Gastroesophageal sphincter (tissue), 4 donors: ENCODE measurements at places on chromosomes 4 and X. TPM values are rescaled to one million over a fixed set of nuclear protein-coding genes. Genes with fewer than 3 reads are reported as not detected.

DNA sequence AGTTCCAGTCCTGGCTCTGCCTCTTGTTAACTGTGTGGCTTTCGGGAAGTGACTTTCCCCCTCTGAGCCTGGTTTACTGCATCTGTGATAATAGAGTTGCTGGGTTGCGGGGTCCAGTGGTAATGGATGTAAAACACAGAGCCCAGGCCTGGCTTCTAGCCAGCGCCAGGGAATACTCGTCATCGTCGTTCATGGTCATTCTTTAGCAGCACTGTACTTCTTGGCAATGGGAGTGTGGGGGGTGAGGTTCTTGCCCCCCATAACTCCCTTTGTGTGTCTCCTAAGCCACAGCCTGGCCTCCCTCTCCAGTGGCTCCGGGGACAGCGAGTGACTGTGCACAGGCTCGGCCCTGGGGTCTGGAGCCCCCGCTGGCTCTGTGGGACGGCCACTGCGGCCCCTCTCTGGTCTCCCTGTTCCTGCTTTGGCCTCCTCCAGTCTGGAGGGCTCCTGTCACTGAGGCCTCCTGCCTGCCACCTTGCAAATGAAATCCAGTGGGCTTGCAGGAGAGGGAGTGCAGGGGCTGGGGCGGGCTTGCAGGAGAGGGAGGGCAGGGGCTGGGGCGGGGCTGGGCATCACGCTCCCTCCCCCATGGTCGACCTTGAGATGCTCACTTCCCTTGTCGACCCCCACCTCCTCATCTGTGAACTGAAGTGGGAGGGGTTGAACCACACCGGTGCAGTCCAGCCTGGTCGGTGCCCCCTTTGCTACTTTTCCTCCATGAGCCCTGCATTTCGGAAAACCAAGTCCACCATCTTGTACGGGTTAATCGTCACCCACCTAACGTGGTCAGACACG, 13.2 kb downstream of the PSAPL1 start:
- ATAC-seq = no peak

- no peak for ATAC-seq
Measured at GRCh38 chr4:12884846-12885796, 599.0 kb downstream of the RAB28 start.

GRCh38 chr4:68076194-68076593, 53.5 kb downstream of the TMPRSS11F start:
- ATAC-seq = no peak

DNA sequence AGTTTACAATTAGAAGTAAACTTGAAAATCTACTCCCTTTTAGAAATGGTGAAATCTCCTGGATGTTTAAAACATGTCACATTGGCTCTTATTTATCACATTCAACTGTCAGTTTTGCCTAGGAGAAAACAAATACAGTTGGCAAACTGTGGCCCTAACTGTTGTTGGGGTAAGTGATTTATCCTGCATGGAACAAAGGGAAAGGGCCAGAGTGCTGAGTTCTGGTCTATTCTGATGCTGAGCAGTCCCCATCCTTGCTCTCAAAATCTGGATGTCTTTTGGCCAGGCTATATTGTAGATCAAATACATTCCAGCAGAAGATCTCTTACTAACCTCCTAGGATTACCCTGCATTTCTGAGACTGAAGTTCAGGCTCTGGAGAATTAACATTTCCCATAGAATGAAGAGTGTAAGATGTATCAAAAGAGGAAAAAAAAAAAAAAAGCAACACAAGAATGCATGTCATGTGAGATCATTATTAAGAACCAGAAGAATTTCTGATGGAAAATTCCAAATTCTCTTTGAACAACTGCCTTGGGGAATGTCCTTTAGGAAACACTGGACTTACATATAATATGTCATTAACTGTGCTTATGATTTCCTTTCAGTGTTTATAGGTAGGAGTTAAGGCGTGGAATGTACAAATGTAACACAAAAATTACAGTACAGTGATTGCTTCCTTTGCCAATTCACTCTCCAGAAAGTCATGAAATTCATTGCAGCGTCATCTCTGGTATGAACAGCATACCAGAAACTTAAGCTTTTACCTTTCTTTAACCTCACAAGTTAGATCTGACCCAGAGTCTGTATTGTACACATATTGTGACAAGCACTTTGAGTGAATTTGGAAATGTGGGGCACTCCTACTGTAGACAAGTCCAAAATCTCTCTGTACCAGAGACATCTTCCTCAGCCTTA, 1012.5 kb upstream of the LCORL start:
- ATAC-seq = no peak

GRCh38 chrX:6679988-6680387, 145.1 kb upstream of the VCX3A start:
- no peak for ATAC-seq

DNA sequence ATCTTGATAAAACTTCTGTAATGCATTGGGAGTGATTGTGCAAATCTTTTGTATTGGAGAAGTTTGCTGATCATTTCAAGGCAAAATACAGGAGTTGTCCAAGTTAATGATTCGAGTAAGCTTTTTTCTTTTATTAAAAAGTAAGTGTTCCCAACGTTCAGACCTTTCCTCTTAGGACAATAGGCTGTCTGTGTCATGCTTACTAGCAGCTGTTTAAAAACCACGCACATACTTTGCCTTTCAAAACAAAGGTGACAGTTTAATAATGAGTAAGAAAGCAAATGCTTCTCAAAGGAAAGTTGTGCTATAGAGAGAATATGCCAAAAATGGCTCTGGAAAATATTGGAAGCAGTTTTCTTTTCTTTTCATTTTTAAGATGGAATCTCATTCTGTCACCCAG, 11.2 kb downstream of the TRAPPC11 start:
- ATAC-seq = no peak

DNA sequence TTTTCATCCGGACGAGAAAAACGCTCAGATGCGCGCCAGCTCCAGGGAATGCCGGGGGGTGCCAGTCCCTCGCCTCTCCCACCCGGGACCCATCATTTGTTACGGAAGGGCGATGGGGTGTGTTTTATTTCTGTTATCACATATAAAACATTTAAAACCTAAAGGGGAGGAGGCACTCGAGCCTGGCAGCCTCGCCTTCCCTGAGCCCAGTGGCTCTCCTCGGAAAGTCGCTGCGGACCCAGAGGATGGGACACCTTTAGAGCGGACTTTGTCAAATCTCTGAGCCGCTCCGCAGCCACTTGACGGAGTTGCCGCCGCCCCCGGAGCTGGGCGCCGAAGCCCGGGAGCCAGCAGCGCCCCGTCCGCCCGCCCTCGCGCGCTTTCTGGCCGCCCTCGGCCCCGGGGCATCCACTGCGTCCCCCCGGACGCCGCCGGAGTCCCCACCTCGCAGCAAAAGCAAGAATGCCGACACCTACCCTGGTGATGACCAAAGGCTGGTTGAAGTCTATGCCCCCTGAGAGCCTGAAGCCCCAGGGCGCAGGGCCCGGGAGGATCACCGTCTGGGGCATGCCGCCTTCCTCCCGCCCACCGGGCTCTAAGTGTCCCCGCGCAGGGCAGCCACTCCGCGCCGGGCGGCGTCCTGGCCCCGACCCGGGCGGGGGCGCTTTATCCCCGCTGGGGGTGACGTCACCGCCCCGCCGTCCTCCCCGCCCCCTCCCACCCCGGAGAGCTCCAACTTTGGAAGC, at the start of gene PDLIM3:
TSS of gene PDLIM3 (minus strand) at position 642 of the 746 bp plus-strand sequence. CDS start at position 569, 73 bp downstream.
- ATAC-seq = peak; percentile 84

DNA sequence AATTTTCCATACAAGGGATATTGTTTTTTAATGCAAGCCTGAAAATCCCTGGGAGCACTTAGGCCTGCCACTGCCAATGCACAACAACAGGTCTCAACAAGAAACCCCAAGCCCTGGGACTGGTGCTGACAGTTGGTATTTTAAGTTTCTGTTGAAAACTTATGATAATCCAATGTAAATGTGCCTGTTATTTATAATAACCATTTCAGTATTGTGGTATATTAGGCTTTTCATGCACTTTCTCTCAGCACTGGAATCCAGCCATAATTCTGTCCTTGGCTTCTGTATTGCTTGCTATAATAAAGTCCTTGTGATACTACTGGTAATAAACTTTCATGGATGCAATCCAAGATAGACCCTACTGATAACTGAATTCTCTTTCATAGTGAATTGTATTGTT, 218.9 kb downstream of the PCDH7 start:
- no peak for ATAC-seq

DNA sequence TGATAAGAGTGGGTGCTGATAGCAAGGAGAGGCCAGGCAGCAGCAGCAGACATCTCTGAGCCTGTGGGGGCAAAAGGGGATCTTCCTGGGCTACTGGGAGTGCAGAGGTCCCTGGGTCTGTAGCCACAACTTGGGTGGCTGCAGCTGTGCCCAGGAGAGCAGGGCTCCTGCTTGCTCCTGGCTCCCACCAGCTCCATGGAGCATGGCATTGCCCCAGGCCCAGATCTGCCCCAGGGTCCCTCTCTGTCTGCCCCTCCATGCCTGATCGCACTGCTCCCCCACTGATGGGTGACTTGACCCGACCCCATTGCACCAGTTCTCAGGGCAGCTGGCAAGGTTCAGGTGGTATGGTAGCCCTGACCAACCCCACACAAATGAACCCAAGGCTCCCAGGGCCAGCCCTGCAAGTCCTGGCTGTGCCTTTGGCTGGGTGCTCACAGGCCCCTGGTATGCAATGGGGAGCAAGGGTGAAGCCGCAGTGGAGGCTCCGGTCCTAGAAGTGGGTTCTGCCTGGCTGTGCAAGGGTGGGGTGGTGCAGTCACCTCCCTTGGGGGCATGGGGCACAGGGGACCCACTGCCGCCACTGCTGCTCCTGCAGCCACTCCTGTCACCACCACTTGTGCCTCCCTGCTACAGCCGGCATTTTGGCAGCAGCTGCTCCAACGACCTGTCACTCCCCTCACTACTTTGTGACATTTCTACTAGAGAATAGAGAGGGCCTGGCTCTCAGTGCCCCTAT, 184.9 kb downstream of the NPFFR2 start:
- ATAC-seq = no peak

DNA sequence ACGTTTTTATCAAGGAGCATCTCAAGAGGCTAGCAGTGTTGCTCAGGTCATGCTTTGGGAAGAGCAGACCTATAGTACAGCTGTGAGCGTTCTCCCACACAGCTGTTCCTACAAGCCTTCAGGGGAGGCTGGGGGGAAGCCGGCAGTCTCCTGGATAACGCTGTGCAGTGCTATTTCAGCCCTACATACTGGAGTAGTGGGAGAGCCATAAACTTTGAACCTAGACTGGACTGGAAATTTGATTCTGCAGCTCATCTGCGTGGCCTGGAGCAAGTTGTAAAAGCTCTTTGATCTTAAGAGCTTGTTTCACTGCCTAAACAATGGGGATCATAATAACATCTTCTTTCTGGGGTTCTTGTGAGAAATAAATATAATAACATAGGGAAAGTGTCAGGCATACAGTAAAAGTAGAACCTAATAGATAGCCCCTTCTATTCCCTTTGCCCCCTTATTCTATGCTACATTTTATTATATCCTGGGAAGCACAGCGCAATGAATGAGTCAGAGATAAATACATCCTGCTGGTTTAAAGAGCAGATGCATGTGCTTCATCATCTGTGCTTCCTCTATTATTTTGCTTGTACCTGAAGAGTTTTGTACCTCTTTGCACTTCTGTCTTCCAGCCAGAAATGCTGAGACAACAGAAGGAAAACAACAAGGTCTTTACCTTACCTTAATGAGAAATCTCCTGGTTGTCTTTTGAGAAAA, 14.7 kb upstream of the AMBN start:
- no peak for ATAC-seq

GRCh38 chr4:153071958-153072598, 132.2 kb upstream of the TRIM2 start:
- no peak for ATAC-seq

- ATAC-seq = no peak
Measured at GRCh38 chr4:2789351-2789750, 3.5 kb upstream of the SH3BP2 start.

DNA sequence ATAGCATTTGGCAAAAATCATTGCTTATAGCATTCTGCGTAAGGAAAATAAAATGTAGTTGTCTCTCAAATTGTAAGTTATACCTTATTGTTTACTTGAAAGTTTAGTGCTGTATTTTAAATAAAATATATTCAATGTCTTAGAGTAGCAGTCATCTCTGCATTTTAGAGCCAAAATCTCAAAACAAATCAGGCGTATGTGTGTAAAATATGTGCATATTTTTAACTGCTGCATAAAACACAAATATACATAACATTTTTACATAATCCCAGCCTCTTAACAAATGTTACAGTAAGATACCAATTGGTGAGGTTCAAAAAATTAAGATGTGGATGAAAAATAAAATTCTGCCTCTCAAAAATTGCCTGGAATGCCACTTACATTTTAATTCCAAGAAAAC, 145.8 kb upstream of the AGA start:
- ATAC-seq = no peak

DNA sequence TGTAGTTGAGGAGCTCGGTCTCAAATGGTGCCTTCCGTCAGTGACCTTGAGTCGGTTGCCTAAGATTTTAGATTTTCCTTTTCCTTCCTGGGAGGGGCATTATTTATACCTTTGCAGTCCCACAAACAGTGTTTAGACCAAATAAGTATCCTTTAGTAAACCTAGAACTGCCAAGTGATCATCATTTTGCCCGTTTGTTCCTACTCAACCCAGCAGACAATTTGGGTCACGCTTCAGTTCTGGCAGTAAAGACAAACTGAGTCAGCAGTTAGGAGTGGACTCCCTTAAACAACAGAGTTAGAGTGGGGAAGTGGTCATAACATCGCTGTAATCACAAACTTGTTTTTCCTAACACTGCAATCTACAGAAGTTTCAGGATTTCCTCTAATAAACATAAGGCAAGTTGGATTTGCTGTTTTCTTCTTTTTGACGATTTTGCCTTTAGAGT, 777 bp upstream of the WDFY3 start:
- ATAC-seq = peak; percentile 51

DNA sequence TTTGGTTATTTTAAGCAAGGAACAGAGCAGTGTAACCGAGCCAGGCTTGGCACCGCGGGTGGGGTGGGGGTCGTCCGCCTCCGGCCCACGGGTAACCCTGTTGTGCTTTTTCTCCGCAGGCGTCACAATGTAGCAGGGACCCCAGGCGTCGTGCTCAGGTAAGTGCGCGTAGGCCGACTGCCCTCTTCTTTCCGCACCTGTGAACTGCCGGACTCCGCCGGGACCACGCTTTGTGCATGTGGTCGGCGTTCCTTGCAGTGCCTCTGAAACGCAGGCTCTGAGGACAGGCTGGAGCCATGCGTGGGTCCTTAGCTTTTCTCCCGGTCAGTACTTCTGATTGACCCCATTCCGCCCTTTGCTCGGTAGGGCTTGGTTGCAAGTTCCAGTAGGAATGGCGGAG, 24.9 kb downstream of the PCGF3 start:
- no peak for ATAC-seq

DNA sequence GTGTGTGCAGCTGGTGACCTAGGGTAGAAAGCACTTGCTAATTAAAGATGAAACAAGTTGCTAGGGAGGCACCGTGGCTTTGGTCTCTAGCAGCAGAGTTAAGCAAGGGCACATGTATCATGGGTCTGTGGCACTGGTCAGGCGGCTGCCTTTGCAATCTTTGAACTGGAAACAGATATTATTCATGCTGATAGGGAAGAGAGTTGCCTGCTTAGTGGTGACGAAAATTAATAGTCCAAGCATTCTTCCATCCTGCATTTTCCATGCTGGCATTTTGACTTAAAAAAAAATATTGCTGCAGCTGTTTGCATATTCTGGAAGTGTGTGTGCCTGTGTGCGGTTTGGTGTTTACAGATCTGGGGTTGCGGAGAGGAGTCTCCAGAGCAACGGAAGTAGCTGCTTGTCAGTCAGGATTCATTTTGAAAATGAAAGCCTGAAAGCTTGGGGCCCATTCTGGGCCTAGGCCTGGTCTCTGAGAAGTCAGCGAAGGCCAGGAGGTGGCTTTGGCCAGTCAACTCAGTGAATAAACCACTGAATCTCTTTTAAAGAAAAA, 2.3 kb upstream of the SOWAHD start:
- no peak for ATAC-seq

Gene IL13RA2
- not detected for total RNA-seq

Gene GAGE2A
- not detected for total RNA-seq

Gene ADH1B
- 714 TPM for total RNA-seq

Gene FAM9C
- not detected for total RNA-seq

Gene IL21
- total RNA-seq = 0.12 TPM

Gene ZDHHC15
- total RNA-seq = 2.7 TPM

Gene WAS
- total RNA-seq = 4.2 TPM
